Placental pericyte (primary cell): ENCODE measurements at places on chromosomes 5 and 9. TPM values are rescaled to one million over a fixed set of nuclear protein-coding genes. Genes with fewer than 3 reads are reported as not detected.

The OR13C5 gene
- total RNA-seq: not detected in 2 replicates

The ZNG1E gene
- 19.7 and 38.7 TPM in 2 replicates for total RNA-seq

The FBXW11 gene
- 62.6 and 89.2 TPM in 2 replicates for total RNA-seq

The SLC1A3 gene
- total RNA-seq: 9.2 and 28.9 TPM in 2 replicates

The PSMB7 gene
- 190 and 204 TPM in 2 replicates for total RNA-seq

The ARL14EPL gene
- total RNA-seq: not detected in 2 replicates

The BAAT gene
- 0.14 TPM in 1 of 2 replicates, not detected in the other for total RNA-seq

The OR13D1 gene
- total RNA-seq: not detected in 2 replicates

The SAPCD2 gene
- total RNA-seq: 0.22 and 15.9 TPM in 2 replicates
